NCI-H510A (cell line): ENCODE measurements at places on chromosomes 4 and X.

GRCh38 chrX:78375894-78376293, 48.5 kb upstream of the CYSLTR1 start:
- DNase-seq = no peak

DNA sequence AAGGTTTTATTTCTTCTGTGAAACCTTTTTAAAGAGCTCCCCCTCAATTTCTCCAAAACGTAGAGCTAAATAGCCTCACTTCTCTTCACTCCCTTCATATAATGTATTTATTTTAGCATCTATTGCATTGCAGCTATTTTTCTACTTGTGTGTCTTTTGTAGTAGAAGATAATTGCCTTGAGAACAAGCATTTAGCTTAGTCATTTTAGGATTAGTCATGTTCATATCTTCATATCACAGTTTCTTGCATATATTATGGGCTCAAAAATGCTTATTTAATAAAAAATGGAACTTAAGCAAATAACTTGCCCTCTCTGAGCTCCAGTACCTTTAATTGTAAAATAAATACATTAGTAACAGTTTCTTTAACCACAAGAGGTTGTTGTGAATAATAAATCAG, 72.1 kb upstream of the SPANXC start:
- no peak for DNase-seq

DNA sequence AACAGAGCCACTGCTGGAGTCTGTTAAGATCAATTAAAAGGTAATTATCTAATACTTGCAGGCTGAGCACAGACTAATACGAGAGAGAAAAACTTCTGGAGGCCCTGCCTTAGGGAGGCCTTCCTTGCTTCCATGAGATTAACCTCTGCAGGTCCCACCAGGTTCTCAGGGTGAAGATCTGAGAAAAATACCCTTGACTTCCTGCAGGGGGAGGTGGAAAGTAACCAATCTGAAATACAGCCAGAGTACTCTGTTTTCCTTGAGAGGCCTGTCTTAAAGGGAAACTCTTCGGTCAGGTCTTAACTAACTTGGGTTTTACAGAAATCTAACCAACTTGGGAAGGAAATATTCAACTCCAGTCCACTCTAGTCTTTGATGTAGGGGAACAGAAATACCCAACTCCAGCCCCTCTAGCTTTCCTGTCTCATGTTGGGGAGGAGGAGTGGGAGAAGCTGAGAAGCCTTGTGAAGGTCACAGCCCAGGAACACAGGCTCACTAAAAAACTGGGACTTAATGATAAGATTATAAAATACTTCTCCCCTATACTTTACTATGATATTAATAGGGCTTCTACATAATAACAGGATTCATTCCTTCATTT, 77.1 kb downstream of the TBCK start:
- DNase-seq = no peak

DNA sequence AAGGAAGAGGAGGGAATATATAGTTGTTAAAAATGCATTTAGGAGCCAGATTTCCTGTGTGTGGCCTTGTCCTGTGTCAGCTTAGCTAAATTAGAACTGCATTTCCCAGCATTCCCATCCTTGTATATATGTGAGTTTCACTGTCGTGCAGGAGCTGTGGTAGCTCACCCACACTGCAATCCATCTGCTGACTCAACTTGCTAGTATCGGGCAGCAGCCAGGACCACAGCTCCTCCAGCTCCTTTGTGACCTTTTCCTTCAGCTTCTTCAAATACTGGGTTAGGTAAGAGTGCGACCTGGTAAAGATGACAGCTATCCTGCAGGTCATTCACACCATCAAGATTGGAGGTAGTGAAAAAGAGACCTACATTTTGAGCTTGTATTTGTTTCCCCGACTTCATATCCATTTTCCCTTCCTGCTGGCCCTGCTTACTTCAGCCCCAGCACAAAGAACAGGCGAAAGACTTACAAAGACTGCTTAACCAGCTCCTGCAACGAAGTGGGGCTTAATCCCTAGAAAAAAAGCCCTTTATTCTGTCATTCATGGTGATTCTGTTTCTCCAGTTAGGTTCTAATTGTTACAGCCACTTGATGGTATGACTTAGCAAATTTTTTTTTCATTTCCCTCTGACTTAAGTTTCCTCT, 11.4 kb downstream of the ASIC5 start:
- DNase-seq = no peak

DNA sequence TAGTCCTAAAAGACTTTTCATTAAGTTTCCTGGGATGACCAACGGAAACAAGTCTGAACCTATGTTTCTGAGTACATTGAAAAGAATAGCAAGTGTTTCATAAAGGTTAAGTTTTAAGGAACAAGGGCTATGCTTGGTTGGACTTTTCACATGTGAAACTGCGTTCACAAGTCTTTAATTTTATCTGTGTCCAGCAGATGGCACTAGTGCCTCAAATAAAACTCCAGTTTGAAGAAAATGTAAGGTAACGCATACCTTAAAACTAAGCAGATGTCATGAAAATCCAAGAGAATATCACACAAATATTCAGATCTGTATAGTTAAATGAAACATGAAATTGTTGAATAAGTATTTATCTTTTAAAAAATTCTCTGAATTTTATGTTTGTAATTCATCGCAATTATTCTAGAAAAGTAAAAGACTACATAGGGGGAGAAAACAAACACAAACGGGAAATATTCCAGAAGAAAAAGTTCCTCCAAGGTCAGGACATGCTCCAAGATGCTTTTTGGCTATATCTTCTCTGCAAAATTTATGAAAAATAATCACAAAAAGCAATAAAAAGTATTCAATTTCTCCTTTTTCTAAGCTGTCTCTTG, 89.6 kb upstream of the MAD2L1 start:
- no peak for DNase-seq

DNA sequence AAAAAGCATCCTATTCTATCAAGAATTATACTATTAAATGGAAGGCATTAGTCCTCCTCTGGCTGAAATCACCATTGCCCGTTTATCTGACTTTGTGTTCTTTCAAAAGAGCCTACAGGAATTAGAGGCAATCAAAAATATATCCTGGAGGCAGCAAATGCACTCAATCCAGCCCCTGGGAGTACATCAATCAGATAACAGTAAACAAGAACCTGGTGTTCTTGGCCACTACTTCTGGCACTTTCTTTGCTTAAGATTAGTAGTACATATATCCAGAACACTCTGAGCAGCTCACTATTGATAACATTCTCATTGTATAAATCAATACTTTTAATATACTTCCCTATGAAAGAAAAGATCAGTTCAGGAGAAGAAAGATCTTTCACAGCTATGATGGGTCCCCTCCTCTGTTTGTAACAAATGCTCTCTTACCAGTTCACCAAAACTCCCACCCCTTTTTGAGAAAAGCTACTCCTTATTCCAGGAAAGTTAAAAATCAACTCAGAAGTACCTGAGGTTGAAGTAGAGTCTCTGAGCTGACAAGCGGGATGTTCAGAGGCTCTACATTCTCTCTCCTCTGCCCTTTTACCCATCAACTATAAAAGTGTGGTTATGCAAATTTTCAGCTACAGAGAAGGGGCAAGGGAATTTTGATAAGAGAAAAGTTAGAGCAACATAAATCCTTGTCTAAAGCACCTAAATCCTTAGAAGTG, 176.0 kb downstream of the COX18 start:
- DNase-seq = no peak

GRCh38 chr4:33532821-33533220, 2711.5 kb downstream of the ARAP2 start:
- no peak for DNase-seq

GRCh38 chrX:79556800-79557199, 189.7 kb upstream of the ITM2A start:
- no peak for DNase-seq

- no peak for DNase-seq
Measured at GRCh38 chr4:95231681-95232080, 317.1 kb downstream of the UNC5C start.

DNA sequence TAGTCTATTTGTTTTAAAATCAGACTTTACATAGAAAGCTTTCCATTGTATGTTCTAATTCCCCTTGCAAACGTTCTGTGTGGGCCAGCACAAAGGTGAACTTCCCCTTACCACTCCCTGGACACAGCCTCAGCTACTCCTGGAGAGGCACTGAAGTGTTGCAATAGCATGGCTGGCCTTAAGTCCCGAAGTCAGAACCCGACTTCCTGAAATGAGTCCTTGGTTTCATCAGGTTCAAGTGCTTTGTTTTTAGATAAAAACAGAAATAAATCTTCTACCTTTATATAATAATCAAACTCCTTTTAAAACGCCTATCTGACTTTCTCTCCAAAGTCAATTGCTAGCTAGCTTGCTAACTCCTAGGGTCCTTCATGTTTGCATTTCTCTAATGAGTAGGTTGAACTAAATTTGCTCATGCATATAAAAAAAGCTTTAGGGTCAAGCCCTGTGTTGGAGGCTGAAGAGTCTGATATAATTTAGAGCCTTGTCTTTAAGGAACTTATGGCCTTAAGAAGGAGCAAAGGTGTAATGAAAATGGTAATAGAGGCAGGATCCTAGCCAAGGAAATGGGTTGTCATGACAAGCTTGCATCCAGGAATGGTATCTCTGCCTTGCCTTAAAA, 9.0 kb downstream of the BMP3 start:
- DNase-seq = no peak

- peak; percentile 38 for DNase-seq
Measured at GRCh38 chr4:53830511-53830910, 233.9 kb downstream of the CHIC2 start.

- no peak for DNase-seq
Measured at GRCh38 chr4:8039853-8040252, 100.2 kb upstream of the AFAP1 start.

DNA sequence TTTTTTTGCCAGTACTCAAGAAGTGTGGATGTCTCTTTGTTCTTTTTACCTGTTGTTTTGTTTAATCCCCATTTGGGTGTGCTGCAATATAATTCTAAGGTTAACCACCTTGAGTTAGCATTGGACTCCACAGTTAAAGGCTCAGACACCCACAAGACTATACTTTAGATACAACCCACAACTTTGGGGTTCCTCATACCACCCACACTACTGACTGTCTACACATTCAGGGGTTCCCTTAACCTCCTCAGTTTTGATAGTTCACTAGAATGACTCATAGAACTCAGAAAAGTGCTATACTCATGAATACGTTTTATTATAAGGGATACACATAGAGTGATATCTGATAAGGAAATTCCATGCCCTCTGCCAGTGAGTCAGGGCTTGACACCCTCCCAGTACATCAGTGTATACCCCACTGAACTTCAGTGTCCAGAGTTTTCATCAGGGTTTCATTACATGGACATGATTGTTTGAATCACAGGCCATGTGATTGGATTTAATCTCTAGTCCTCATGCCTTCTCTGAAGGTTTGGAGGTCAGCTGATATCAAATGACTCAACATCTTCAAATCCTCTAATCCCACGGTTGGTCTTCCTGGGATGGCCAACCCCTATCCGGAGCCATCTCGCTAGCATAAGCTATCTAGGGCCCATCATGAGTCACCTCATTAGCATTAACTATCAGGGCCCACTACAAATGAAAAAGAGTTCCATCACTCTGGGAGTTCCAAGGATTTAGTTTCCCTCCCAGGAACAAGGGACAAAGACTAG, 357.7 kb upstream of the EMCN start:
- DNase-seq = no peak

DNA sequence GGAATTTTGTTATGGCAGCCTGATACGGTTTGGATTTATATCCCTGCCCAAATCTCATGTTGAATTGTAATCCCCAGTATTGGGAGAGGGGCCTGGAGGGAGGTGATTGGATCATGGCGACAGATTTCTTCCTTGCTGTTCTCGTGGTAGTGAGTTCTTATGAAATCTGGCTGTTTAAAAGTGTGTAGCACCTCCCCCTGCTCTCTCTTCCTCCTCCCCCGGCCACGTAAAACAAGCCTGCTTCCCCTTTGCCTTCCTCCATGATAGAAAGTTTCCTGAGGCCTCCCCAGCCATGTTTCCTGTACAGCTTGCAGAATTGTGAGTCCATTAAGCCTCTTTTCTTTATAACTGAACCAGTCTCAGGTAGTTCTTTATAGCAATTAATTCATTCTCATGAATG, 37.9 kb downstream of the SUPT20HL2 start:
- no peak for DNase-seq

DNA sequence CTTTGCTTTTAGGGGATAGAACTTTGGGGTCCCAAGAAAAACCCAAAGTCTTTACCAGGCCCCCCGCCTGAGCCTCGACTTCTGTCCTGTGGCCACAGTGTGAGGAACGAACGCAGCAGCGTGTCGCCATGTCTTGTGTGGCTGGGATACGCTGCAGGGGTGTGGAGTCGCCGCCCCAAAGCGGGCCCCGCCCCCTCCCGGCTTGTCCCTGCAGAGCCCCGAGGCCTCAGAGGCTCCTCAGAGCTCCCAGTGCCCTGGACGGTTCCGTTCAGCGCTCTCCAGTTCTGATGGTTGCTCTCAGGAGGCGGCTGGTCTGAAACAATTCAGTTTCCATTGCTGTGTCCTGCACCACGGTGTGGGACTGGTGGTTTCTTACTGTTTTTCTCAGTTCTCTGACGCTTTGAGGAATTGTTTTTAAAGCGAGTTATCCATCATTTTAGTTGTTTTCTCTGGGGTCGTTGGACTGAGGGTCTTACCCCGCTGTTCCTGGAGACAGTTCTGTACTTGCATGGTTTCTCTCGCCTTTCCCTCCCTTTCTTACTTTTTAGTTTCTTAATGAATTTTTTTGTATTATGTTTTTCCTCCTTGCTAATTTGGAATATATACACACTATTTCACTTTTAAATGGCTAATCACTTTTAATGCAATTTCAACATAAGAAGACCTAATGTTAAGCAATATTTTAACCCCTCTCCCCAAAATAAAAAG, 1.6 kb upstream of the IDUA start:
- DNase-seq = no peak

GRCh38 chr4:105509291-105509690, 35.4 kb upstream of the PPA2 start:
- no peak for DNase-seq

DNA sequence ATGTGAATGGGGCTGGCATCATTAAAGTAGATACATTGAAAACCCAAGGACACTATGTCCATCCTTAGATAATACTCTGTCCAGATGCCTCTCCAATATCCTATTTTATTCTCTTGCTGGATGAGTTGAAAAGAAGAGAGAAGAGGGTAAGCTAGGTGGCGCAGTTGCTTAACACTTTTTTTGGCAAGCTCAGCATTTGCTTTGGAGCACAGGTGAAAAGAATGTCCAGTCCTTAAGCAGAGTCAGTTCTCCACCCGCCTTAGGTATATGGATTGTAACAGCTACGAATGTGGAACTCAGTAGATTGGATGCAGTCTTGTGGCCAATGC, 208.4 kb downstream of the NWD2 start:
- peak; percentile 67 for DNase-seq

DNA sequence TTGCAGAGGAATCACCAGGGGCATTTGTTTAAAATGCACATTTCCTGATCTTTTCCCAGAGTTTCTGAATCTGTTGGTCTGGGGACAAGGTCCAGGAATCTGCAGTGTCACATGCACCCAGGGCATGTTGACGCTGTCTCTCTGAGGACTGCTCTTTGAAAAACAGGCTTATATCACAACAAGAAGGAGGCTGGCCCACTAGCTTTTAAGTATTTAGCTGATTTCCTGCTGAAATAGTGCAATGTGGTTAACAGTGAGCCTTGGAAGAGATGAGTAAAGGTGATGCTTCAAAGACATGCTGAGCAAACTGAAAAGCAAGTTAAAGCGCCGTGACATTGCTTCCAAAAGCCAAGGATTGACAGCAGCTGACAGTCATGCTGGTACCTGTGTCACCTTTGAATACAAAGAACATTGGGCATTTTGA, 18.6 kb upstream of the SEPSECS start:
- DNase-seq = no peak

- no peak for DNase-seq
Measured at GRCh38 chr4:4427121-4427870, 40.4 kb downstream of the NSG1 start.

- DNase-seq = peak; percentile 21
Measured at GRCh38 chr4:1644891-1645657, 39.0 kb downstream of the FAM53A start.

- peak; percentile 67 for DNase-seq
Measured at GRCh38 chr4:78776079-78776728, at the start of gene BMP2K. Gene BMP2K, plus strand, starts transcription at chr4:78776350. Its CDS starts 194 bp downstream, at chr4:78776544.
